ENCODE measurements at places on chromosomes 5 and 9.

GRCh38 chr9:107292821-107293542 lies 9.9 kb downstream of the RAD23B start:
- no peak for DNase-seq

DNA sequence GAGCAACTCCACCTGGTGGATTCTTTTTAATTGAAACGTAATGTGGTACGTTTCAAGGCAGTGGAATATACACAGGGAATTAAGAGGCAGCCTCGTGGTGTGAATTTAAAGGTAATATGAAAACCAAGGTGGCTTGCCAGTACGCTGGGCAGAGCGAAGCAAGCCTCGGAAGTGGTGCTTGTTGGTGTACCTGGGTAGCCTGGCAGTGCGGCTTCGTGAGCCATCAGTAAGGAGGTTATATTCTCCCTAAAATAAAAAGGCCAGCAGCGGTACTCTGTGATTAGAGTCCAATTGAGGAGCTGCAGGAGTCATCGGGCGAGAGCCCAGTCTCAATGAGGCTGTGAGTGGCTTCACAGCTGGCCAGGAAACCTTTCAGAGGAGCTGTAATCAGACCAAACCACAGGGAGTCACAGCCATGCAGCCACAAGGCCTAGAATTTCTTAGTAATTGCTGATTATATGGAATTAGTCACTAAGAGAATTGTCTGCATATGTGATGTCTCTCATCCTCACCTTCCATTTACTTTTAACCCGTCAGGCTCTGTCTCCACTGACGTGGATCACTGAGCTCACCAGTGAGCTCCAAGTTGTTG lies 57.7 kb downstream of the DCP2 start:
- no peak for DNase-seq

DNA sequence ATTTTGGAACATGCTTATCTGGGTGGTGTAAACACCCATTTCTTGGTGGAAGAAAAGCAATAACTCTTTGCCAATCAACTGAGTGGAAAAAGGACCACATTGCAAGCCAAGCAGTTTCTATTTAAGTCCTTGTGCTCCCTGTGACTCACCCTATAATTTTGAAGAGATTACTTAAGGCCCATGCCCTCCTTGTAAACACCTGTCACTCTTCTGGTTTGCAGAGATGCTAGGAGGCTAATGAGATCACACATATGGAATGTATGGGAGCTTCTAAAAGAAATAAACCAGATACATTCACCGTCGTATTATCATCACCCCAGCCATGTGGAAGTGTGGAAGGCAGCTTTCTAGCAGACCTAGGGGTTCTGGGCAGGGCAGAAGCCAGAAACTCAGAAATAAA lies 337.1 kb downstream of the GADD45G start:
- DNase-seq: no peak

DNA sequence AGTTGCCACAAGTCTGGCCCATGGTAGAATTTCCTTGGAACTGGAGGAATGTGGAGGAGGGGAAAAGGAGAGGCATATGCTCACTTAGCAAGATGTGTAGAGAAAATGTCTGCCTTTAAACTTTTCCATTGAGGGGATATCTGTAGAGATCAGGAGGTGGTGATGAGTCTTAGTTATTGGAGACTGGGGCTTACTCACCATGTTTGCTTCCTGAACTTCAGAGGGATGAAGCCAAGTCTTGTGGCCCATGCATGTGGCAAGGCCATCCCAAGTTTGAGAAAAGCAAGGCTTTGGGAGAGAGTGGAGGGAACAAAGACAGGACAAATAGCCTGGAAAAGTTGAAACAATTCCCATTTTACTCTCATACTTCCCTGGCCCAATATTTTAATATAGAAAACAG lies 124.5 kb downstream of the GDNF start:
- DNase-seq: no peak

- no peak for DNase-seq
These were observed 32.7 kb downstream of the PCDHAC2 start for GRCh38 chr5:140998921-140999410.

GRCh38 chr5:28156981-28157380 lies 1118.6 kb upstream of the CDH9 start:
- DNase-seq: no peak

DNA sequence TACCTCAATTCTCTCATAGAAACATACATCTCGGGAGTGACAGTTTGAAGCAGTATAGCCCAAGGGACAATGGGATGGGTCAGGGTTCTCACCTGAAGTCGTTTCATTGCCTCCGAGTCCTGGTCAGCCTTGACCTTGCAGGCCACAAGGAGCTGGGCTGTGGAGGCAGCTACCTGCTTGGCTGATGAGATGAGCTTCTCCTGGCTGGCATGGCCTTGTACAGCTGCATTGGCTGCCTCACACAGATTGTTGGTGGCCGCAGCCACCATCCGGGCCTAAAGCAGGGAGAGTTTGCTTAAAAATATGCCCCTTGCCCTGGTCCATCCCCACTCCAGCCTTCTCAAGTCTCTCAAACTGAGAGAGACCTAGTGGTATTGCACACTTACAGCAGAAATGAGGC lies 8.5 kb upstream of the TPM2 start:
- no peak for DNase-seq

Measured in SW 1271 (cell line).